Myocyte (in vitro differentiated cells): ENCODE measurements at places on chromosomes 13 and 19. TPM values are rescaled to one million over a fixed set of nuclear protein-coding genes. Genes with fewer than 3 reads are reported as not detected.

The GAPDHS gene
- not detected in 2 replicates for total RNA-seq

The MTUS2 gene
- total RNA-seq: 0.05 and 0.08 TPM in 2 replicates

The IFNL1 gene
- total RNA-seq: not detected in 2 replicates

The FCER2 gene
- total RNA-seq: not detected in 2 replicates

The NUFIP1 gene
- 4.5 and 5.6 TPM in 2 replicates for total RNA-seq

The CPB2 gene
- not detected in 2 replicates for total RNA-seq

The IRGC gene
- total RNA-seq: not detected in 2 replicates

The KLC3 gene
- not detected in 2 replicates for total RNA-seq

The CFD gene
- 0.16 and 0.57 TPM in 2 replicates for total RNA-seq

The ZNF728 gene
- total RNA-seq: not detected in 2 replicates

The SIPA1L3 gene
- 15.1 and 17.0 TPM in 2 replicates for total RNA-seq

The KIR2DL4 gene
- total RNA-seq: not detected in 2 replicates

The ALDH16A1 gene
- total RNA-seq: 14.4 and 17.3 TPM in 2 replicates

The CAPS gene
- 2.8 and 4.1 TPM in 2 replicates for total RNA-seq

The TIMM44 gene
- total RNA-seq: 72.6 and 88.3 TPM in 2 replicates

The LRRC63 gene
- not detected in 2 replicates for total RNA-seq

The CYP2S1 gene
- not detected in 2 replicates for total RNA-seq

The RABAC1 gene
- total RNA-seq: 116 and 117 TPM in 2 replicates

The RGL3 gene
- 0.72 and 2.3 TPM in 2 replicates for total RNA-seq

The TMIGD2 gene
- total RNA-seq: 0.57 TPM in 1 of 2 replicates, not detected in the other

The ICAM5 gene
- total RNA-seq: 7.2 and 8.3 TPM in 2 replicates

The RNF17 gene
- total RNA-seq: not detected in 2 replicates

The CD37 gene
- total RNA-seq: not detected in 2 replicates

The ZNF470 gene
- total RNA-seq: 2.0 and 2.1 TPM in 2 replicates

The COL4A2 gene
- total RNA-seq: 71.7 and 77.6 TPM in 2 replicates

The LYPD3 gene
- total RNA-seq: 0.21 and 0.37 TPM in 2 replicates

The ZNF99 gene
- not detected in 2 replicates for total RNA-seq

The SRRM5 gene
- 0.10 TPM in 1 of 2 replicates, not detected in the other for total RNA-seq

The AKAP8 gene
- 24.6 and 25.0 TPM in 2 replicates for total RNA-seq

The CCNA1 gene
- total RNA-seq: 0.47 and 1.3 TPM in 2 replicates

The BBC3 gene
- 13.2 and 18.0 TPM in 2 replicates for total RNA-seq

The THOP1 gene
- 102 and 142 TPM in 2 replicates for total RNA-seq

The ZNF44 gene
- 8.2 and 8.7 TPM in 2 replicates for total RNA-seq

The FCGBP gene
- 0.21 and 0.43 TPM in 2 replicates for total RNA-seq

The ZNF708 gene
- total RNA-seq: 9.4 and 10.0 TPM in 2 replicates

The NAPSA gene
- 0.48 and 1.7 TPM in 2 replicates for total RNA-seq

The MEDAG gene
- 2.6 and 4.1 TPM in 2 replicates for total RNA-seq

The PET100 gene
- total RNA-seq: 8.8 and 15.9 TPM in 2 replicates

The KLK12 gene
- not detected in 2 replicates for total RNA-seq

The ZNF468 gene
- total RNA-seq: 18.0 and 19.4 TPM in 2 replicates

The SLC27A5 gene
- total RNA-seq: 2.9 and 4.5 TPM in 2 replicates

The C19orf85 gene
- total RNA-seq: not detected in 2 replicates

The SBK2 gene
- 39.9 and 84.5 TPM in 2 replicates for total RNA-seq

The FAM216B gene
- not detected in 2 replicates for total RNA-seq

The NANOS2 gene
- not detected in 2 replicates for total RNA-seq

The ANKLE1 gene
- total RNA-seq: 0.27 and 0.36 TPM in 2 replicates

The SSC5D gene
- 1.2 and 2.1 TPM in 2 replicates for total RNA-seq

The ZNF723 gene
- total RNA-seq: not detected in 2 replicates

The PPM1N gene
- 0.26 and 0.64 TPM in 2 replicates for total RNA-seq

The EPS8L1 gene
- 0.78 and 1.4 TPM in 2 replicates for total RNA-seq

The FUT1 gene
- 0.03 and 0.05 TPM in 2 replicates for total RNA-seq

The PSG6 gene
- total RNA-seq: not detected in 2 replicates
